ENCODE measurements at places on chromosomes 1 and 21. TPM values are rescaled to one million over a fixed set of nuclear protein-coding genes. Genes with fewer than 3 reads are reported as not detected.

GRCh38 chr1:97570691-97571090, 350.1 kb downstream of the DPYD start:
- no peak for DNase-seq

DNA sequence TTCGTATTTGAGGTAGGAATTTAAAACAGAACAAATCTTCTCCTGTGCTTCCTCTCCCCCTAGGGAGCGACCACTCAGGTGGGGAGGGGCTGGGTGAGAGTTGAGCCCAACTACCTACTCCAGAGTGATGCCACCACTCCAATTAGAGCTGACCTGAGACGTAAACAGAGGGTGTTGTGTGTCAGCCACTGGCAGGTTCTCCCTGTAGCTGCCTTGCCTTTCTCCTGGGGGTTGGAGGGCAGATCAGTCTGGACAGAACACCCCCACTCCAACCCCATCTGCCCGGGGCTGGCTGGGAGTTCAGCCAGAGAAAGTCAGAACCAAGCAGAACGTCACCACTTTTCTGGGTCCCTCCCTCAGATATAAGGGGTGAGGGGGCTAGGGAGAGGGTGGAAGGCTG, 2.0 kb downstream of the HPDL start:
- no peak for DNase-seq

The INKA2 gene
- 2.3 TPM for polyA plus RNA-seq

The TNFRSF9 gene
- 0.94 TPM for polyA plus RNA-seq

DNA sequence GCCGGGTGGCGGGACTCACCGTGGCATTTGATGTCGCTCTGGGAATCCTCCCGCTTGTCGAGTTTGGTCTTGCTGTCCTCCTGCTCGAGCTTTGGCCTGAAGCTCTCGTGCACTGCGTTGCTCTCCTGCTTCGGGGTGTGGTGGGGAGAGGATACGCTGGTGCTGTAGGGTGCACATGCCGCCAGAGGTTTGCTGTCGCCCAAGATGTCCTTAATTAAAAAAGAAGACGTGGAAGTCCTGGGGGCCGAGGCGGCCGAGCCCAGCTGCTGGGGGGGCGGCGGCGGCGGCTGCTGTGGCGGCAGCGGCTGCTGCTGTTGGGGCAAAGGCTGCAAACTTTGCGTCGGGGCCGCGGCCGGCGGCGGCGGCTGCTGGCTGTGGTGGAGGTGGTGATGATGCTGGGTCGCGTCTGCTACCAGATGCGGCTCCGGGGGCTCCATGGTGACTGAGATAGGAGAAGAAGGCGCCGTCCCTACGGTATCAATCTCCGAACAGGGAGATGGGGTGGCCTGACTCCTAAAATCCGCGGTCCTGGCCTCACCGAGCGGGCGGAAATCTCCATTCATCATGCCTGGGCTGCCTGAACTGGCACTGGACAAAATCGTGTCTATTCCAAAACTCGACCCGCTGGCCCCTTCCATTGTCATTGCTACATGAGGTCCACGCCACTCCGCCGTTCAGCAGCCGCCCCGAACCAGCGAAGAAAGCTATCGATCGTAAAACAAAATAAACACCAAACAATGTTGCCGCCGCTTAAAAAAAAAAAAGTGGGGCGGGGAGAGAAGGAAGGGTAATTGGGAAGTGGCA, at the start of gene BARHL2:
TSS of gene BARHL2 (minus strand) at position 751 of the 804 bp plus-strand sequence. CDS start at position 644, 107 bp downstream.
- no peak for DNase-seq

- no peak for DNase-seq
These were observed 10.7 kb downstream of the SNX7 start for GRCh38 chr1:98672189-98672588.

The ZSWIM5 gene
- 0.09 TPM for polyA plus RNA-seq

DNA sequence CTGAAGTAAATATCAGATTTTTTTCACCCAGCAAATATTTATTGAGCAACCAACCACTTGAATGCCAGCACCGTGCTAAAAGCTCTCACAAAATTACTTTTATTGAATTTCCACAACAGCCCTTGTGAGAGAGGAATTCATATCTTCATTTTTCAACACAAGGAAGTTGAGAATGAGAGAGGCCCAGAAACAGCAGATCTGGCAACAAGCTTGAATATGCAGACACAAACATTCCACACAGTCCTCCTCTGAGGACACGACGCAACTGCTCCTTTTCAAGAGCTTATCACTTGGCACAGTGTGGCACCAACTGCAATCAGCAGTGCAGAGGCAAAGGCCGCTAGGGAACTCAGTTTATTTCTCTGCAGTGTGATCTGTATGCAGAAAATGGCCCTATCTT, 32.2 kb upstream of the IFNAR2 start:
- DNase-seq = no peak

The AADACL3 gene
- polyA plus RNA-seq = not detected

DNA sequence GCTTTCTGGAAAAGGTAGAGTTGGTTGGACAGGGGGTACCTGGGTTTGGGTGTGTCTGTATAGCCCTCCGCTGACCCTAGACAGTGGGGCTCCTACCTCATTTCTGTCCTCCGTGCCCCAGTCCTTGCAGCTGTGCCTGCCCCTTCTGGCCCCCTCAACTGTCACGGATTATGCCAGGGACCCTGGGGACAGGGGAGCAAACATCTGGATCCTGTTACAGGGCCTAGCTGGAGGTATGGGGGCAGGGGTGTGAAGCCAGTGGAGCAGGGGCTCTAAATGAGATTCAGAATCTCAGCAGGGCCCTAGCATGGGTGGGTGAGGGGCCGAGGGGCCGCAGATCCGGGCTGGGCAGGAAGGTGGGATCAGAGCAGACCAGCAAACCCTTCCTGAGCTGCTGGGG, 81.0 kb downstream of the TAS1R2 start:
- DNase-seq = no peak

- DNase-seq = no peak
These were observed 1.5 kb upstream of the UQCRHL start for GRCh38 chr1:15808955-15809354.

- no peak for DNase-seq
These were observed 8.8 kb upstream of the CEP85 start for GRCh38 chr1:26225033-26225831.

- no peak for DNase-seq
These were observed 30.9 kb downstream of the ADAMTS5 start for GRCh38 chr21:26935977-26936376.

The LPGAT1 gene
- 14.2 TPM for polyA plus RNA-seq

The MEX3A gene
- polyA plus RNA-seq = 14.6 TPM

The LDLRAD1 gene
- not detected for polyA plus RNA-seq

- no peak for DNase-seq
These were observed 7.8 kb downstream of the UBE2G2 start for GRCh38 chr21:44793592-44794374.

DNA sequence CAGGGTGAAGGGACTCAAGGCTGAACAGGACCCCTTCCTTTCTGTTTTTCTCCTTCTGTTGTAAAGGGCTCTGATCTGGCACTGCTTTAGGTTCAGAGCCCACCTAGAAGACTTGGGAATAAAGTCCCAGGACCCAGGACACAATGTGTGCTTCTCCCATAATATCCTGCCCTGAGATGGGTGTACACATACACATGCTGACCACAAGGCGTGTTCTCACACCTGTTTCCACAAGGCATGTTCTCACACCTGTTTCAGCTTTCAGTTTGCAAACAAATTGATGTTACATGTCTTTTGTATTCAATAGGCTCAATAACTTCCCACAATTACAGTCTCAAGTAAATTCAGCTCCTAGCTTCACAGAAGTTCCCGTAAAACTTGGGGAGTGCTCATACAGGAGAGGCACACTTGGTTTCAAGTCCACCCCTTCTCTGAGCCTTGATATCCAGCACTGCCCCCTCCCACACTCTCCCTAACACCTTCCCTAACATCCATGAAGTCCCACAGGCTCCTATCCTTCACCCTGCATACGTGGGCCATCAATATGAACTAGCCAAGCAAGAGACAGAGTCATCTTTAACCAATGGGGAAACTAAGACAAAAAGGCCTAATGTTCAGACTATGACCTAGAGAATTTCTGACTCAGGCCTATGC, 41.7 kb downstream of the ERI3 start:
- no peak for DNase-seq

DNA sequence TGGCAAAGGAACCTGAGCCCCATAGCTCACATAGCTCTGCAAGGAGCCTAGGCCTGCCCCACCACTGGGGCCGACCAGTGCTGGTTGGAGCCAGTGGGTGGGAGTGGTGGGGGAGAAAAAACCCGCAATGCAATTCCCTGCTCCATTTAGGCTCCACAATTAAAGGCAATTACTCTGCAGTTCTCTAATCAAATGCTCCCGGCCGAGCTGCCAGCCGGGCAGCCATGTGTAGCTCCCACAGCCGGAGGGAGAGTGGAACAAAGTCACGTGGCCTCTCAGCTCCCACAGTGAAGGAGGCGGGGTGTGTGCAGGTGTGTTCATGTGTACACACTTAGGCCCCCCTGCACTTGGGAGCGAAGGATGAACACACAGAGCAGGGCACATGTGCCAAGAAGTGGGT, 81.6 kb downstream of the KIRREL1 start:
- no peak for DNase-seq

- no peak for DNase-seq
These were observed 12.3 kb downstream of the SLC19A1 start for GRCh38 chr21:45529785-45530422.
